Hematopoietic multipotent progenitor cell treated with erythropoietin and hydrocortisone succinate and interleukin-3 and kit ligand, for 17 days (in vitro differentiated cells): ENCODE measurements at places on chromosomes 2 and 18.

DNA sequence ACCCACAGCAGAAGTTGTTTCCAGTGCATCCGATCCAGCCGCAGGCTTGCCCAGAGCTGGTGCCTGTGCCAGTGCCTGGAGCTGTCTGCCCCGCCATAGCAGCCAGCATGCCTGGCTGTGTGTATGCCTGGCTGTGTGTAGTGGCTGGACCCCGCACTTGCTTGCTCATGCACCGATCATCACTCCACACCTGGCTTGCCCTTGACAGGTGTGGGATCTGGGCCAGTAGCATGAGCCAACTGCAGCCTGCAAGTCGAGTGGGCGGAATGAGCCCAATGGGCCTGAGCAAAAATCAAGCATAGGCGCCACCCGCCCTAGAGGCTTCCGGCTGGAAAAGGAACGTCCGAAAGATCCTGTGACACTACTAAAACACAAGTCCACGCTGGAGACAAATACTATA lies 74.5 kb downstream of the EPB41L3 start:
- DNase-seq, result no peak

- DNase-seq, result no peak
Observed at GRCh38 chr2:195411219-195411687, 245.8 kb upstream of the SLC39A10 start.

- DNase-seq, result no peak
Observed at GRCh38 chr18:11025671-11026070, 123.7 kb downstream of the PIEZO2 start.

- DNase-seq, result no peak
Observed at GRCh38 chr18:31043709-31044108, 1.2 kb upstream of the DSC3 start.

- DNase-seq, result no peak
Observed at GRCh38 chr18:52682260-52682659, 342.3 kb downstream of the DCC start.

DNA sequence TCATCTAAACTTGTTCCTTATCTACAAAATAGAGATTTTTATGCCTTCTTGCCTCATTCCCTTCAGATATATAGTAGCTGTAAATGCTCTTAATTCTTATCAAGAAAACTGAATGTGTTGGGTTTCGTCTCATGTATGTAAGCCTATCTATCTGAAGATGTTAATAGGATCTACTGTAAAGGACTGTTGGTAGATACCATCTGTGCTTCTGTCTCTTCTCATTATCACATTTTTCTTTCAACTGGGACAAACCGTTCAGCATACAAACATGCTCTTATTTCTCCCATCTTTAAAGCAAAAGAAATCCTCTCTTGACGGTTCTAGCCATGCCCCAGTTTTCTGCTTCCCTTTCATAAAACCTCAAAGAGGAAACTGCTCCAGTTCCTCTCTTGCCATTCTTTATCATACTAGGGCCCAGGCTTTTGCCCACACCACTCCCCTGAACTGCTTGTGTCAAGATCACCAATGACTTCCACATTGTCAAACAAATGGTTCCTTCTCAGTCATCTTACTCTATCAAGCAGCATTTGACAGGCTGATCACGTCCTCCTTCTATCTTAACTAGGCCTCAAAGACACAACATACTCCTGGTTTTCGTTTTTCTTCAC lies 88.7 kb downstream of the ARHGEF33 start:
- DNase-seq, result no peak

- DNase-seq, result no peak
Observed at GRCh38 chr2:238997137-238997390, 149.2 kb downstream of the TWIST2 start.

- no peak for DNase-seq
Observed at GRCh38 chr2:241768251-241768711, 8.3 kb upstream of the GAL3ST2 start.

- DNase-seq, result no peak
Observed at GRCh38 chr2:88859461-88859860, 168.0 kb downstream of the RPIA start.

GRCh38 chr2:102484310-102485061 lies 11.5 kb downstream of the SLC9A4 start:
- DNase-seq, result no peak

- DNase-seq, result no peak
Observed at GRCh38 chr2:182509216-182509615, 82.4 kb upstream of the PDE1A start.

GRCh38 chr18:68275616-68276015 lies 439.3 kb downstream of the TMX3 start:
- DNase-seq, result no peak

GRCh38 chr2:158484892-158485556 lies 28.3 kb downstream of the PKP4 start:
- no peak for DNase-seq

- no peak for DNase-seq
Observed at GRCh38 chr18:49944663-49945062, 131.3 kb upstream of the ACAA2 start.
